Vein endothelial cell (primary cell): ENCODE measurements at places on chromosomes 3 and 15. TPM values are rescaled to one million over a fixed set of nuclear protein-coding genes. Genes with fewer than 3 reads are reported as not detected.

HCLS1 gene
- total RNA-seq: 31.7 and 34.3 TPM in 2 replicates

AGBL1 gene
- total RNA-seq: under 0.01 TPM in 1 of 2 replicates, not detected in the other

GATM gene
- 0.65 and 1.2 TPM in 2 replicates for total RNA-seq

MSL2 gene
- total RNA-seq: 21.2 and 22.7 TPM in 2 replicates

GOLGA8R gene
- total RNA-seq: 0.57 and 2.3 TPM in 2 replicates

DPPA2 gene
- not detected in 2 replicates for total RNA-seq

NUTM1 gene
- not detected in 2 replicates for total RNA-seq

SLC22A13 gene
- under 0.01 and 0.29 TPM in 2 replicates for total RNA-seq

GTF2A2 gene
- 45.9 and 56.8 TPM in 2 replicates for total RNA-seq

TGM4 gene
- total RNA-seq: 0.10 and 0.33 TPM in 2 replicates

ADAMTS7 gene
- total RNA-seq: 40.9 and 43.8 TPM in 2 replicates

AHSG gene
- not detected in 2 replicates for total RNA-seq

SLC2A2 gene
- total RNA-seq: not detected in 2 replicates

ABI3BP gene
- 16.7 and 44.4 TPM in 2 replicates for total RNA-seq

RFC4 gene
- total RNA-seq: 13.4 and 22.9 TPM in 2 replicates

EXD1 gene
- not detected in 2 replicates for total RNA-seq

ZDHHC19 gene
- total RNA-seq: not detected in 2 replicates

SLC25A36 gene
- total RNA-seq: 56.5 and 63.1 TPM in 2 replicates

RPSA gene
- total RNA-seq: 1,084 and 1,090 TPM in 2 replicates

PPP1R14D gene
- not detected in 2 replicates for total RNA-seq

CACNA2D2 gene
- total RNA-seq: under 0.01 TPM in 1 of 2 replicates, not detected in the other

SAXO2 gene
- 0.33 and 1.8 TPM in 2 replicates for total RNA-seq

RNU5B-1 gene
- total RNA-seq: not detected in 2 replicates

ESYT3 gene
- not detected in 2 replicates for total RNA-seq

PPARG gene
- total RNA-seq: 23.2 and 36.9 TPM in 2 replicates

C15orf61 gene
- 2.6 and 3.3 TPM in 2 replicates for total RNA-seq

TERC gene
- total RNA-seq: 127 and 245 TPM in 2 replicates

GPR160 gene
- 5.6 and 7.7 TPM in 2 replicates for total RNA-seq

CCDC39 gene
- 0.10 TPM in 1 of 2 replicates, not detected in the other for total RNA-seq

KNG1 gene
- not detected in 2 replicates for total RNA-seq

CNTN4 gene
- 0.33 and 0.48 TPM in 2 replicates for total RNA-seq

CPNE9 gene
- total RNA-seq: not detected in 2 replicates

CCDC14 gene
- total RNA-seq: 25.2 and 29.3 TPM in 2 replicates

MYNN gene
- 17.3 and 19.0 TPM in 2 replicates for total RNA-seq

PLSCR2 gene
- total RNA-seq: not detected in 2 replicates

CHRNB4 gene
- not detected in 2 replicates for total RNA-seq

WNT5A gene
- 2.3 and 3.0 TPM in 2 replicates for total RNA-seq

GOLGA8G gene
- not detected in 2 replicates for total RNA-seq

MAGEL2 gene
- total RNA-seq: 0.10 and 0.33 TPM in 2 replicates

PHC3 gene
- total RNA-seq: 21.9 and 35.9 TPM in 2 replicates

THRB gene
- total RNA-seq: 0.19 and 0.33 TPM in 2 replicates

GPR87 gene
- total RNA-seq: 0.19 and 0.33 TPM in 2 replicates

SPINT1 gene
- total RNA-seq: 3.2 and 5.2 TPM in 2 replicates

SH3GL3 gene
- not detected in 2 replicates for total RNA-seq

MYO5C gene
- total RNA-seq: 26.1 and 36.7 TPM in 2 replicates

SLC28A2 gene
- total RNA-seq: not detected in 2 replicates

KBTBD13 gene
- total RNA-seq: not detected in 2 replicates

TMEM212 gene
- total RNA-seq: not detected in 2 replicates
